KBM-7 (cell line): ENCODE measurements at places on chromosomes 4 and X.
A peak's percentile ranks its signal among the peaks of the same experiment; 100 is the strongest.

GRCh38 chr4:2036866-2037265 lies 22.3 kb upstream of the NAT8L start:
- DNase-seq: peak; percentile 81

- DNase-seq: no peak
Observed at GRCh38 chr4:85209161-85209560, 242.7 kb upstream of the WDFY3 start.

DNA sequence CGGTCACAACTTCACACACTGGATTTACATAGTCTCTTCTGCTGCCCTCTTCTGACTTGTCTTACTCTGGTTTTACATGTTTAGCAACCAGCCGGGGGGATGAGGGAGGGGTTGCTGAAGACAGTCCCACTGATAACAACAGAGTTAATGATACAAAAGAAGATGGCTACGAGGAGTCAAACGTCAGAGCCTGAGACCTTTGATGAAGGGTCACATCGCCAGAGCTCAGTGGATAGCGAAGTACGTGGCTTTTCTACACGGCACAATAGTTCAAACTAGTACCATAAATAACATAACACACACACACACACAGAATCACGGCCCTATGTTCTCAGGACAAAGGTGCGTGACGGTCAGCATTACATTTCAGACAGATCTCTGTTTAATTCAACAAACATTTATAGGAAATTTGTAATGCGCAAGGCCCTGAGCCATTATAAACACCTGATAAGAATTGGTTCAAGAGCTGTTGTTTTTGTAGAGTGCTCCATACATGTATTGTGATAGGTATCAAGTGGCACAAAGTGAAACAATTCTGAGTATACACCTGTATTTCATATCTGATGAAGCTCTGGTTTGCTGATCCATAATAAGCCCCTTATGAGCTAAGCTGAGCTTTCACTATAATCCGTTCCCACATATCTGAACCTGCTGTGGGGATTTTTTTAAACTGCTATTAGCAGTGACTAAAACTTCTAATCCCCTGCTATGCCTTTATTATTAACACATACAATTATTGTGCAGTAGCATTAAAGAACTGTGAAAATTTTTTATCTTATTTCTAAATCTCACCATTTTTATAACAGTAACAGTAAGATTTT lies 100.0 kb downstream of the NR3C2 start:
- DNase-seq: no peak

- DNase-seq: no peak
Observed at GRCh38 chrX:121851033-121851432, 803.6 kb downstream of the GLUD2 start.

DNA sequence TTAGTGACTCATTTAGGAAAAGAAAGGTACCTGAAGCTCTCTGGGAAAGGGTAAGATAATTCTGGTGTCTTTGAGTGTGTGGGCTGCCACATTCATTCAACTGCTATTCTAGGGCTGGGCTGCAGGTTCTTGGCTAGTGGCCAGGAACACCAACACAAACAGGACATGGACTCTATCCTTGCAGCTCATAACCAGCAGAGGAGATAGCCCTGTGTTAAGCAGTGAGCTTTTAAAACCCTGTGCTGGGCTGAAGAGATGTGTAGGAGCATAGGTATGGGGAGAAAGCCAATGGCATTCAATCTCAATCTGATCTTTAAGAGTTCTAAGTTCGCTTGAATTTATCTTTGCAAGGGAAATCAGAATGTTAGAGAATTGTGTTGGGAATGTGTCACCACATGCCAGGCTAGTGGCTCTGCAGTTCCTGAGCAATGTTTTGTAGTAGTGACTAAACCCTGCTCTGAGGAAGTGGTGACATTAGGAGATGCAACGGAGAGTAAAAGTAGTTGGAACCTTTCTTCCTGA lies 39.2 kb downstream of the SGMS2 start:
- no peak for DNase-seq
